ENCODE measurements at places on chromosomes 1 and 21. TPM values are rescaled to one million over a fixed set of nuclear protein-coding genes. Genes with fewer than 3 reads are reported as not detected.

C1orf185 gene
- not detected for total RNA-seq

BCL10 gene
- total RNA-seq, result 46.0 TPM

RHEX gene
- not detected for total RNA-seq

INSRR gene
- total RNA-seq, result not detected

PTGFRN gene
- total RNA-seq, result 183 TPM

CYP4A11 gene
- not detected for total RNA-seq

DNAJC28 gene
- 1.6 TPM for total RNA-seq

MFSD2A gene
- 32.3 TPM for total RNA-seq

CIART gene
- total RNA-seq, result 4.8 TPM

HES5 gene
- 0.28 TPM for total RNA-seq

F5 gene
- not detected for total RNA-seq

REN gene
- under 0.01 TPM for total RNA-seq

BOLA1 gene
- total RNA-seq, result 19.5 TPM

AZIN2 gene
- 2.7 TPM for total RNA-seq

PTGFR gene
- total RNA-seq, result not detected

WNT9A gene
- total RNA-seq, result 1.0 TPM

SLC27A3 gene
- total RNA-seq, result 2.1 TPM

NPHS2 gene
- total RNA-seq, result not detected

LCE6A gene
- not detected for total RNA-seq

ARHGAP30 gene
- 0.68 TPM for total RNA-seq

KLF17 gene
- total RNA-seq, result not detected

ADAM30 gene
- total RNA-seq, result not detected

OR2T29 gene
- total RNA-seq, result not detected

OR6K3 gene
- total RNA-seq, result not detected

OLIG2 gene
- total RNA-seq, result not detected

LRRC71 gene
- not detected for total RNA-seq

ANGPTL7 gene
- total RNA-seq, result not detected

QSOX1 gene
- total RNA-seq, result 87.5 TPM

KMO gene
- total RNA-seq, result 0.07 TPM

TNFSF4 gene
- 1.4 TPM for total RNA-seq

SMPDL3B gene
- total RNA-seq, result 4.3 TPM

UBL4B gene
- total RNA-seq, result not detected

CD84 gene
- not detected for total RNA-seq

ZSWIM5 gene
- total RNA-seq, result 0.14 TPM

FAM110D gene
- not detected for total RNA-seq

All from nasal cavity respiratory epithelium epithelial cell of viscerocranial mucosa (primary cell).